ENCODE measurements at places on chromosomes 2 and 18.

GRCh38 chr2:174449033-174449432 is 37.8 kb downstream of the GPR155 start:
- no peak for DNase-seq

- no peak for DNase-seq
These were observed 60.1 kb upstream of the SLC16A14 start for GRCh38 chr2:230128623-230129342.

DNA sequence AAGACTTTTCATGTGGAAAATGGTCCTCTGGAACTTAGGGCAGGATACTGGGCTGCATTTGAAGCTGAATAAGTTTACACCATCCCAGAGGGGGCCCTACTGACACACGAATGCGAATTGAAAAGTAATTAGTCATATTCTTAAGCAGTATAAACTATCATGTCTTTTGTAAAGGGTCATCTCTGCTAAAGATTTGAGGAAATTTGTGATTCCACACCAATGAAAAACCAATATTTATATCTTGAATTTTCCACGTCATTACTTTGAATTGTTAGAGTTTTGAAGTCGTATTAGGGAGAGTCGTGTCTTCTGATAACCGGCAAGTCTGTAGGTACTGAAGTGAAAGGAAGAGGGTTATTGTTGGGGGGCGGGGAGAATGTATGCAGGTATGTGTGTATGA is 4.1 kb upstream of the OTX1 start:
- DNase-seq = no peak

DNA sequence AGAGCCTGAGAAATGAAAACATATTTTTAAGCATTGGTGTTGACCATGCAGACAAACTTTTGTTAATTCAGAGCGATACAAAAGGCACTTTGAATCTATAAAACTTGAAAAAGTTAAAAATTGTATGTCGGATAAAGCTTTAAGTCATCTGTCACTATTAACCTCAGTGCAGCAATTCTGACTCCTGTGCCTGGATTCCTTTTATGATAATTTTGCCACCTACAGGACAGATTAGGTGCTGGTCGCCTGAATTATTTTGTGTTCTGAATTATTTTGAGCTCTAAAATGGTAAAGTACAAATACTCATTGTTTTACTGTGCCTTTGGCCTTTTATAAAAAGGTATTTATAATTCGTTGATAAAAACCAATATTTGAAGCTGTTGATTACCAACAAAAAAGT is 19.4 kb upstream of the RNF138 start:
- DNase-seq = no peak

GRCh38 chr2:216695401-216695821 is at the start of gene IGFBP5:
TSS of gene IGFBP5 (minus strand) at chr2:216695549. CDS start at chr2:216694775, 774 bp downstream.
- no peak for DNase-seq

DNA sequence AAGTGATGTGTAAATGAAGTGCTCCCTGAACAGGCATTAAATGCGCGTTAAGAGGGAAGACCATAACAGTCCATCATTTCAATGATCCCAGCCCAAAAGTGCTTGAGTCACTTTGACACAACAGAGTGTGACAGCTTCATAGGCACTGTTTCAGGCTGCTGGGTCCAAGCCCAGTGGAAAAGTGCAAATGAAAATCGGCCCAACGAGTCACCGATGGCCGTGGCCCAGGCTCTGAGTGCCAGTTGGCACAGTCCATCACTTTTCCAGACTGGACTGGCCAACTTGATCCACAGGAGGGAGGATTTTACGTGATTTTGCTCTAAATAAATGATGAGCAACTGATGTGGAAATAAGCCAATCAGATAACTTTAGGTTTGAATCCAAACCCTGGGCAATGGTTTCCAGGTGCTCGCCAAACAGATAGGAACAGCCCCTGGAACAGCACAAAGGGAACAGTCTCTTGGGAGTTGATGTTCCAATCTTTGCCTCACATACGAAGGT is 114.0 kb downstream of the SP3 start:
- DNase-seq = no peak

DNA sequence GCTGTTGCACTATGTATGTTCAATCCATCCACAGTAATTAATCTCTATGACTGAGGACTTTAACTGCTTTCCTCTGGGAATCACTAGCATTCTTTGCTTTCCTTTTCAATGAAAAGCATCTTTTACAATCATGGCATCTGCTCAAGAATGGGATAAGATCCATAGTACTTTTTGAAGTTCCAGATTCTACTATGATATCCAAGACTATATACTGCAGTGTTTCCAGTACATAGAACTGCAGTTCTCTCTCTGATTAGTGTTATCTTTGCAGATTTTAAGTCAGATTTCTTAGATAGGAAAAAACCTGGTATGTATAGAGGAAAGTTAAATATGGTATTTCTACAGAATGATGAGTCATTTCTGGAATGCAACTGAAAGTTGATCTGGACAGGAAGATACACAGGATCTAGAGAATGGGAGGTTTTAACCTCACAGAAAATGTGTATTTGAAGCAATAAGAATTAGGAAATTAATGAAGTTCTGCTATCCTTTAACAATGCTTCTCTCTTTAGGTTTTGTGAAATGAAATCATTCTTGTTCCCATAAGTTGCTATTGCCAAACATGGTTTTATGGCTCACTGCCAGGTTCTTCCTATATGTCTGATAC is 670.7 kb downstream of the ERBB4 start:
- DNase-seq = no peak

- DNase-seq = no peak
These were observed 276.7 kb downstream of the ZNF385B start for GRCh38 chr2:179584760-179585159.

- peak; percentile 95 for DNase-seq
These were observed 35.4 kb downstream of the MYL12B start for GRCh38 chr18:3297025-3297984.

DNA sequence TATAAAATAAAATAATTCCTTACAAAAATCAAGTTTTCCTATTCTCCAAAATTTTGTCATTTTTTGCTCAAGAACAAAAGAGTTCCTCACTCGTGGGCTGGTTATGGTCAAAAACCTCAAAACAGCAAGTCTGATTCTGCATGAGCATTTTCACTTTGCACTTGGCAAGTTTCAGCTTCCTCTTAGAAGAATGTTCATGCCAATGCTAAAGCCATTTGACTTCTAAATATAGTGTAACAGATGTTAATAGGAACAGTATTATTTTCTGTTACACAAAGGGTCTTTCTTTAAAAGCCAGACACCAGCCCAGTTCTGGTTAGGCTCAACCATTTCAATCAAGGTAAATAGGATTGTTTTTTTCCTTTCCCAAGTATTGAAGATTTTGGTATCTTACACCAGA is 261.3 kb upstream of the CCDC68 start:
- no peak for DNase-seq

DNA sequence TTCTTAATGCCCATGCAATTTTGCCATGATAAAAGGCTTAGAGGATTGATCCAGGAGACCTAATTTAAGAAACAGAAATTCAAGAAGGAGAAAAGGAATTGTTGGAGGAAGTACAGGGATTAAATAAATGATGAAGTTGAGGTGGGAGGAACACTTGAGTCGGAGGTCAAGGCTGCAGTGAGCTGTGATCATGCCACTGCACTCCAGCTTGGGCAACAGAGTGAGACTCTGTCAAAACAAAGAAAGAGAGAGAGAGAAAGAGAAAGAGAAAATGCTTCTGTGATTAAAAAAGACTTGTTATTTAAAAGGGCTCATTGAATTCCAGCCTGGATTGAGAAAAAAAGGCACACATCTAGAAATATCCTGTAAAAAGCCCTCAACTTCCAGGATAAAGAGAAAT is 123.2 kb downstream of the B3GNT2 start:
- DNase-seq = no peak

DNA sequence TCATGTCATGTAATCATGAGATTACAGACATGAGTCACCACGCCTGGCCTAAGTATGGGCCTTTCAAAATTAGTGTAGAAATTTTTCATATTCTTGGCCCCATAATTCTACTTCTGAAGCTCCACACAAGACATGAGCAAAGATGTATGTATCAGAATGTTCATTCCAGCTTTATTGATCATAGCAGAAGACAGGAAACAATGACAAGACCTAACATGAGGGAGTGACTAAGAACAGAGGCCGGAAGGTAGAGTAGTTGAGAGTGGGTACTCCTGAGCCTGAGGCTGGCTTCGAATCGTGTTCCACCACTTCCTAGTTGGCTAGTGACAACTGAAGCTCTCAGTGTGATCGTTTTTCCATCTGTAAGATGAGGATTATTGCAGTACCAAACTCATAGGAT is 89.3 kb downstream of the ARMC9 start:
- DNase-seq = no peak

- no peak for DNase-seq
These were observed 566.1 kb downstream of the TMEM182 start for GRCh38 chr2:103327966-103328365.
